ENCODE measurements at places on chromosomes 2 and 18.

DNA sequence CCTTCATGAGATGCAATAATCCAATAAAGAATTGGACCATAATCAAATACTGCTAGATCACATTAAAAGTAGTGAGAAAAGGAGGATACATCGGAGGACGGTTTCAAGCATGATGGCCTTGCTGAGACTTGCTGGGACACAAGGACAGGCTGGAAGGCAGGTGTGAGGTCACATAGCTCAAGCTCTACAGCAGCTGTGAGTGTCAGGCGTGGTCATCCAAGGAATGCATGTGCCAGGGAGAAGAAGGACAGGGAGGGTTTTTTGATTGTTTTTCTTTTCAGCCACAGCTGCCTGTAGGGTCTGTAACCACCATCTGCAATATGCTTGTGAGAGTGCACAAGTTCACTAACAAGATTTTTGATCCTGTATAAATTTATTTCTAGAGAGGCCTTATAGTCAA, 57.6 kb downstream of the BMP10 start:
- H3K4me1 ChIP-seq, result peaks cover 20% of the 10 kb centered on the region
- no peaks in the 10 kb centered on the region for H3K36me3 ChIP-seq
- no peaks in the 10 kb centered on the region for H3K27me3 ChIP-seq
- no peak overlapping the region for H3K4me3 ChIP-seq
- no peak for DNase-seq

- peaks cover 7% of the 10 kb centered on the region for H3K4me1 ChIP-seq
- H3K27me3 ChIP-seq, result no peaks in the 10 kb centered on the region
- H3K27ac ChIP-seq, result peak overlapping the region; percentile 98
- no peaks in the 10 kb centered on the region for H3K36me3 ChIP-seq
- peak overlapping the region; percentile 98 for H3K4me3 ChIP-seq
Observed at GRCh38 chr2:171524018-171524401, 1.7 kb downstream of the CYBRD1 start.

DNA sequence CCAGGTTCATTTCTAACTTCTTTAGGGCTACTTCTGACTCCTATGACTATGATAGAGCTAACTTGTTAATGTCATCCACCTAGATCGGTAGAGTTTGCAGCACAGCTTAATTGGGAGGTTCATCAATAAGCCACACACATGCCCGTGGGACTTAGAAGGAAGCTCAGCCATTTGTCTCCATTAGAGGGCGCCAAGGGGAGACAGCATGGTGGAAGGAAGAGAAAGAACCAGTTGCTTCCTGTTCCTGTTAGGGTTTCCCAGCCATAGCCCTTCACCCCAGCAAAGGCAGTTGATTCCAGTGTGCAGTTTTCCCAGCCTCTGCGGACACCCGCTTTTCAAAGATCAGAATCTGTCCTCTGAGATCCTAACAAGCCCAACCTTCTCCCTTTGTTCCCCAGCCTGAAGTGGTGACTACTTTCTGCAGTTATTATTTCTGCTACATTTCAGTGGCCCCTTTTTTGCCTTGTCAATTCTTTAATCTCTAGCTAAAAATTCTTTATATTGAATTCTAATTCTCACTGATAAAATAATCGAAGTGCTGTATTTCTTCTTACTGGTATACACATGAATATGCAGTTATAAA, 30.3 kb downstream of the MAIP1 start:
- no peak overlapping the region for H3K27ac ChIP-seq
- H3K36me3 ChIP-seq, result no peaks in the 10 kb centered on the region
- H3K4me1 ChIP-seq, result no peaks in the 10 kb centered on the region
- H3K4me3 ChIP-seq, result no peak overlapping the region
- no peak for DNase-seq

GRCh38 chr18:46362533-46362932, 258.3 kb downstream of the HAUS1 start:
- no peak for DNase-seq
- no peak overlapping the region for H3K4me3 ChIP-seq
- no peaks in the 10 kb centered on the region for H3K36me3 ChIP-seq
- H3K4me1 ChIP-seq, result no peaks in the 10 kb centered on the region
- H3K27ac ChIP-seq, result no peak overlapping the region

- no peak for DNase-seq
- no peak overlapping the region for H3K4me3 ChIP-seq
- no peaks in the 10 kb centered on the region for H3K27me3 ChIP-seq
Observed at GRCh38 chr2:551621-552020, 125.6 kb downstream of the TMEM18 start.

GRCh38 chr2:169050476-169051240, 18.7 kb upstream of the DHRS9 start:
- H3K4me3 ChIP-seq, result no peak overlapping the region
- H3K27ac ChIP-seq, result no peak overlapping the region
- H3K27me3 ChIP-seq, result no peaks in the 10 kb centered on the region
- DNase-seq, result no peak

DNA sequence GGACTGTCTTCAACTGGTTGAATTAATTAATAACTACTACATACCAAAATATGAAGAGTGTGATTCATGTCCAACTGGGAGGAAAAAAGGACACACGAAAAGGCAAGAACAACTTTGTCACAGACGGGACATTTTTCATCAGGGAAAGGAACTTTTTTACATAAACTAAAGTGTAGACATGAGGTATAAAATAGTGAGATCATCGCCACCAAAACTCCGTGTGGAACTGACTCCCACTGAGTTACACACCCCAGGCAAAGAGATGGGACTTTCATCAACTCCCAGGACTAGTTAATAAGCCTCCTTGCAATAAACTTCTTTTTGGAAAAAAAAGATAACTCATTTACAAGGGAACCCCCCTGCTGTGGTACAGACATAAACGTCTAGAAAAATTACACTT, 12.9 kb upstream of the NMI start:
- H3K27me3 ChIP-seq, result no peaks in the 10 kb centered on the region
- no peaks in the 10 kb centered on the region for H3K4me1 ChIP-seq
- no peak for DNase-seq
- H3K4me3 ChIP-seq, result no peak overlapping the region
- no peak overlapping the region for H3K27ac ChIP-seq
- no peaks in the 10 kb centered on the region for H3K36me3 ChIP-seq

- no peaks in the 10 kb centered on the region for H3K4me1 ChIP-seq
- no peak overlapping the region for H3K4me3 ChIP-seq
- no peaks in the 10 kb centered on the region for H3K27me3 ChIP-seq
- no peak for DNase-seq
- no peak overlapping the region for H3K27ac ChIP-seq
Observed at GRCh38 chr18:75844146-75844545, 416.6 kb upstream of the SMIM21 start.

DNA sequence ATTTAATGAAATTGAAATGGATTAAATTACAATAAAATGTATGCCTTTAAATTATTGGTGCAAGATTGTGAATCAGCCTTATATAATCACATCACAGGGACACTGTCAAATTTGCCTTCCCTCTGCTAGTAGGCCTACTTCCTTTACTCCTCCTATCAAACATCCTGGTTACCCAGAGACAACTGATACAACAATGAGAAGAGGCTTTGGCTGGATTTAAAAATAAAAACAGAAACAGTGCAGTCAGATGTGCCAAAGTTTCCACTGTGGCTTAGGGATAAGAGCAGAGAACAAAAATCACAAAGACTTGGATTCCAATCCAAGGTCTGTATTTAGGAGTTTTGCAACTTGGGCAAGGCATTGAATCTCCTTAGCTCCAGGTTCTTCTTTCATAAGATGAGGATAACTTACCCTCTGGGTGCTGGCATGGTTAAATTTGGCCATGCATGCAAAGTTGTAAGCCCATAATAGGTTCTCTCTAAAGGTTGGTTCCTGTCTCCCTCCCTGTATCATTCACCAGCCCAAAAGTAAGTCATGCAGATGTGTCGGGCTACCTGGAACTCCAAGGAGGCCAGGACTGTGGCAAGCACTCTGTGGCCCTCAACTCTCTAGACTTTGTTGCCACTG, 99.3 kb upstream of the LRATD1 start:
- no peak for DNase-seq
- H3K4me3 ChIP-seq, result no peak overlapping the region
- no peaks in the 10 kb centered on the region for H3K27me3 ChIP-seq
- H3K27ac ChIP-seq, result no peak overlapping the region
- no peaks in the 10 kb centered on the region for H3K4me1 ChIP-seq
- H3K36me3 ChIP-seq, result no peaks in the 10 kb centered on the region

GRCh38 chr2:66845307-66845706, 410.4 kb downstream of the MEIS1 start:
- no peak for DNase-seq
- H3K36me3 ChIP-seq, result no peaks in the 10 kb centered on the region
- peaks cover 25% of the 10 kb centered on the region for H3K4me1 ChIP-seq
- H3K27me3 ChIP-seq, result no peaks in the 10 kb centered on the region
- no peak overlapping the region for H3K27ac ChIP-seq

GRCh38 chr18:76460482-76460881, 34.6 kb downstream of the ZNF516 start:
- no peak for DNase-seq
- peaks cover 3% of the 10 kb centered on the region for H3K4me1 ChIP-seq
- peak overlapping the region; percentile 90 for H3K27ac ChIP-seq
- H3K4me3 ChIP-seq, result peak overlapping the region; percentile 66

DNA sequence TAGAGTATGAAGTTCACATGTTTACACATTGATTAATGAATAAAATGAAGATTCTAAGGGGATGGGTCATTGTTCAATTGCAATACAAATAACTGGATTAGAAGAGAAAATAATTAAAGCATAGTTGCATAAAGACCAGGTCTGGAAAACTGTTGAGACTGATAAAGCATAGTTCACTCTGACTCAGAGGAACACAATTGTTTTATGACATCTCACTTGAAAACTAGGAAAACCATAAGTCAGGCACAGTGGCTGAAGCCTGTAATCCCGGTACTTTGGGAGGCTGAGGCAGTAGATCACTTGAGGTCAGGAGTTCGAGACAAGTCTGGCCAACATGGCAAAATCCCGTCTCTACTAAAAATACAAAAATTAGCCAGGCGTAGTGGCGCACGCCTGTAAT, 46.7 kb downstream of the PLA2R1 start:
- H3K27me3 ChIP-seq, result no peaks in the 10 kb centered on the region
- DNase-seq, result no peak
- no peak overlapping the region for H3K27ac ChIP-seq
- peaks cover 7% of the 10 kb centered on the region for H3K36me3 ChIP-seq
- H3K4me1 ChIP-seq, result no peaks in the 10 kb centered on the region

DNA sequence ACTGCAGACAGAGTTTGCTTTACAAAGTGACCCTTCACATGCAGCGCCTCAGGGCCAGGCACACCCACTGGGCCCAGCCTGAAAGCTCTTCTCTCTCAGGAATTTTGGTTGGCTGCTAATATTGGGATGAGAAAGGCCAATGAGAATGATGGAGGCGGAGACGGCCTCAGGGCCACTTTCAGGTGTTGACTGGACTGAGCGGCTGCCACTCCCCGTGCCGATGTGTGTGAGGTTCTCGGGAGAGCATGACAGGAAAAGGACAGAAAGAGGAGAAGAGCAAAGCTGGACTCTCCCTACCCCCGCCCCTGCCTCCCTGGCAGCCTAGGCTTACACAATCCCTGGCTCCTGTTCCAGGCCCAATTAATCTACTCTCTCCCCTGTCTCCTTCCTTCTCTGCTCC, 155.7 kb downstream of the CELF4 start:
- H3K4me3 ChIP-seq, result no peak overlapping the region
- no peaks in the 10 kb centered on the region for H3K36me3 ChIP-seq
- no peak for DNase-seq
- H3K27me3 ChIP-seq, result no peaks in the 10 kb centered on the region

GRCh38 chr2:218228366-218229090, 11.5 kb downstream of the ARPC2 start:
- no peak for DNase-seq
- peak overlapping the region; percentile 88 for H3K27ac ChIP-seq
- no peaks in the 10 kb centered on the region for H3K27me3 ChIP-seq
- peaks cover 20% of the 10 kb centered on the region for H3K36me3 ChIP-seq

- no peaks in the 10 kb centered on the region for H3K27me3 ChIP-seq
- H3K36me3 ChIP-seq, result no peaks in the 10 kb centered on the region
- no peak for DNase-seq
- H3K4me3 ChIP-seq, result no peak overlapping the region
- H3K4me1 ChIP-seq, result peaks cover 11% of the 10 kb centered on the region
Observed at GRCh38 chr2:201847481-201847880, 41.1 kb downstream of the CDK15 start.

- no peak for DNase-seq
- no peak overlapping the region for H3K4me3 ChIP-seq
- H3K27ac ChIP-seq, result no peak overlapping the region
- H3K27me3 ChIP-seq, result no peaks in the 10 kb centered on the region
- no peaks in the 10 kb centered on the region for H3K4me1 ChIP-seq
- peaks cover 13% of the 10 kb centered on the region for H3K36me3 ChIP-seq
Observed at GRCh38 chr18:9215221-9215933, 78.8 kb downstream of the ANKRD12 start.

DNA sequence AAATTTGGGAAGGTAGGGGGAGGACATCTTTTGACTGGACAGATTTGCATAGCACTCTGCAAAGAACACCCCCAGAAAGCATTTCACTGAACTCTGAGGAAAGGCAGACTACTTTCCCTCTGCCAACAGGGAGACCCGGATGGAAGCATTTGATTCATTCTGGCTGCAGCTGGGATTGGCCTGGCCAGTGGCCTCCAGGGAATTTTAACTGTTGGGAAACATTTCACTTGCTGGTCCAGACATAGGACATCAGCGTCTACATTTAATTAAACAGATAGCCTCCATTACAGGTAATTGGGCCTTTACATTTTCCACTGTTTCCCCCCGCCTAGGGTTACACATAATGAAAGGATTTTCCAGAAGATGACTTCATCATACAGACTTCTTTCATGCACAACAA, 92.8 kb downstream of the MARCHF4 start:
- H3K36me3 ChIP-seq, result no peaks in the 10 kb centered on the region
- peaks cover 4% of the 10 kb centered on the region for H3K4me1 ChIP-seq
- no peak overlapping the region for H3K4me3 ChIP-seq
- no peak for DNase-seq

DNA sequence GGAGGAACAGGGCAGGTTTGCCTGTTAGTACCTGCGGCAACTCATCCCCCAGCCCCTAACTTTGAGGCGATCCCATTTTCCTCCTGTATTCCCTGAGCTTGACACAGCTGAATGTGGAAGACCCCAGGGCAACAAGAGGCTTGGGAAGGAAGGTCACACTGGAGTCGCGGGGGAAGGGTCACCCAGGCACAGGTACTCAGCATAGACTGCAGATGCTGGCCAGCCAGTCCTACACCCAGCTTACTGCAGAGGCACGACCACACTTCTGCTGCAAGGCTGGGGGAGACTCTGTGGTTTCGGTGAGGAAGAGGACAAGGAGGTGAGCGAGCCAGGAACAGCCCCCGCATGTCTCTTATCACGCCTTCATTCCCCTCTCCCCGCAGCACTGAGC, 91.5 kb downstream of the MALT1 start:
- no peak overlapping the region for H3K4me3 ChIP-seq
- DNase-seq, result no peak
- H3K4me1 ChIP-seq, result peaks cover under 1% of the 10 kb centered on the region
- H3K36me3 ChIP-seq, result no peaks in the 10 kb centered on the region
- no peaks in the 10 kb centered on the region for H3K27me3 ChIP-seq
- no peak overlapping the region for H3K27ac ChIP-seq

Measured in thoracic aorta (tissue), 2 donors.